ENCODE measurements at places on chromosomes 6 and 20.

DNA sequence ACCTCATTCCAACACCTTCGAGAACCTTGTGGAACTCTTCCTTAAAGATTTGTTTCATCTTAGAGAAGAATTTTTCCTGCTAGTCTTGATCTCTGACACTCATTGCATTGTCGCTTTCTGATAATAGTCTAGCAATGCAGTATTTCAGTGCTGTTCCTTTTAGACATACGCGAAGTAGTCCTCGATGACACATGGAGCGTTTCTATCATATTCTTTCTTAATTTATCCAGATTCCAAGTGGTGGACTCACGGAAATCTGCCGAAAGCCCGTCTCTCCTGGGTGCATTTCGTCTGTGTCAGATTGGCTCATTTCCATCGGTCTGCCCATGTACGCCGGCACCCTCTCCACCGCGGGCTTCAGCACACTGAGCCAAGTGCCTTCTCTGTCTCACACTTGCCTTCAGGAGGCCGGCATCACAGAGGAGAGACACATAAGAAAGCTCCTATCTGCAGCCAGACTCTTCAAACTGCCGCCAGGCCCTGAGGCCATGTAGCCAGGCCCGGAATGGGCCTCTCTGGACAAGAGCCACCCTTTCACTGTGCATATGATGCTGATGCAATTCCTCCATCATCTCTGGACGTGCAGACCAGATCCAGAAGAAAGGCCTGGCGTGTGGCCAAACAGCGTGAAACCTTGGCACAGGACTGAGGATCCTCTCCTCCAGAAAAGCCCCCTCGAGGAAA is 198.6 kb upstream of the UST start:
- no peak for DNase-seq

DNA sequence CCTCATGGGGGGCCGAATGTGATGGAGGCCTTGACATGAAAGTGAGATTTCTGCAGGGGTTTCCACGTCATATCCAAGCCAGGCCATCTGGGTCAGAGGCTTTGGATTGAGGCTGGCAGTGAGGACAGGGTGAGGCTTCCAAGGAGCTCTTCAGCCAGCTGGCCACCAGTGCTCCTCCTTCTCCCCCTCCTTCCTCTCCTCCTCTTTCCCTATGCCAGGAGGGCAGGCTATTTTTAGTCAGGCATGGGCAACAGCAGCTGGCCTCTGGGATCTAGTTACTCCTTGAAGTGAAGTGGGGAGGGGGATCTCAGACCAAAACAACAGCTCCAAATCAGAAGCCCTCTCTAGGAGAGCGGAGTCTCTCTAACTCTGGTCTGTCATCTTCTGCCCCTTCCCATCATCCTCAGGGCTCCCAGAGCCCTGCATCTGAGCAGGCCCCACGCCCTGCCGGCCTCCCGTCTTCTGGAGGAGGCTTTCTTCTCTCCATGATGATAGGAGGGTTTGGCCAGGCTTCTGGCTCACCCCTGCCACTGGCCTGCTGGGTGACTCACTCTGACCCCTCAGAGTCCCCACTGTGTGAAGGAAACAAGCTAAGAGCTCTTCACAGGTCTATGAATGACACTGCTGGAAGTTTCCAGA is 612 bp downstream of the TNNC2 start:
- no peak for DNase-seq

DNA sequence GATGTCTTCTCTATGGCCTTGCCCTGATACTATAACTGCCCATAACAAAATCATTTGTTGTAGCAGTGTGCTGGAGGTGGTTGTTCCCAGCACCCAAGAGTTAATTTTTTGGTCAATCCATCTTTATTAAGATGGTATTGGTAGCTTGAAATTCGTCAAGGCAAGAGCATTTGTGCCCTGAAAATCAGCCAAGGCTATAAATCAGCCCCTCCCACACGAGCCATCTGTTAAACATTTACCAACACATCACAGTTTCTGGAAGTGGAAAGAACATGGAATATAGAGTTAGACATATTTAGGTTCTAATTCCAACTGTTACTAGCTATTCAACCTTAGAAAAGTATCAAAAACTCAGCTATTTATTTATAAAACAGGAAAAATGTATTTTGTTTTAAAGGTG is 888.4 kb upstream of the GJE1 start:
- DNase-seq = no peak

- DNase-seq = no peak
Observed at GRCh38 chr20:64180673-64181072, 16.4 kb downstream of the MYT1 start.

GRCh38 chr6:125477844-125478243 is 176.1 kb upstream of the HDDC2 start:
- DNase-seq = no peak

GRCh38 chr6:159249128-159249527 is 79.9 kb downstream of the FNDC1 start:
- no peak for DNase-seq

DNA sequence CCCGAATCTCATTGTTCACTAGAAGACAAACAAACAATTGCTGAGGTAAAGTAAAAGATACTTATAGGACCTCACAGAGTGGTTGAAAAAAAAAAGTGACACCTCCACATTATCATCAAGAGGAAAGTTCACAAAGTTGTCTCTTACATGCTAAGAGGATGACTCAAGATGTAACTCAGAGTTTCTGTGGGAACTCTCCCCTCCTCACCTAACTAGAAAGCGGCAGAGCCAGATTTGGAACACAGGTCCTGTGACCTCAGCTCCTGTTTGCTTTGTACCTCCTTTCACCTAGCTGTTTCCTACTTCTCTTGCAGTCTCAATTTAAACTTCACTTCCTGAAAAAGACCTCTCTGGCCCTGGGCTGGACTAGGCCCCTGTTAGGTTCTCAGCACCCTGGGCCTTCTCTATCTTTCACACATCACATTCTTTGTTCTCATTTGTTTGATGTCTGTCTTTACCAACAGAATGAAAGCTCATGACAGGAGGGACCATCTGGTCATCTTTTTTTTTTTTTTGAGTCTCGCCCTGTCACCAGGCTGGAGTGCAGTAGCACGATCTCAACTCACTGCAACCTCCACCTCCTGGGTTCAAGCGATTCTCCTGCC is 60.8 kb downstream of the CD24 start:
- peak; percentile 17 for DNase-seq

- peak; percentile 61 for DNase-seq
Observed at GRCh38 chr20:62359043-62359490, 8.0 kb downstream of the LAMA5 start.

Measured in Daoy (cell line).